Body of pancreas (tissue), 4 donors: ENCODE measurements at places on chromosomes 5 and 9. TPM values are rescaled to one million over a fixed set of nuclear protein-coding genes. Genes with fewer than 3 reads are reported as not detected.

Gene PJA2
- 67.9 TPM for total RNA-seq

Gene DDX4
- not detected for total RNA-seq

Gene ORM1
- total RNA-seq, result 43.8 TPM

Gene SHISAL2B
- total RNA-seq, result 0.99 TPM

Gene ANKRD33B
- total RNA-seq, result 2.3 TPM

Gene NADK2
- 30.1 TPM for total RNA-seq

Gene PCDHB12
- 3.4 TPM for total RNA-seq

Gene BTNL8
- total RNA-seq, result 1.0 TPM

Gene COL23A1
- not detected for total RNA-seq

Gene AJM1
- 13.2 TPM for total RNA-seq

DNA sequence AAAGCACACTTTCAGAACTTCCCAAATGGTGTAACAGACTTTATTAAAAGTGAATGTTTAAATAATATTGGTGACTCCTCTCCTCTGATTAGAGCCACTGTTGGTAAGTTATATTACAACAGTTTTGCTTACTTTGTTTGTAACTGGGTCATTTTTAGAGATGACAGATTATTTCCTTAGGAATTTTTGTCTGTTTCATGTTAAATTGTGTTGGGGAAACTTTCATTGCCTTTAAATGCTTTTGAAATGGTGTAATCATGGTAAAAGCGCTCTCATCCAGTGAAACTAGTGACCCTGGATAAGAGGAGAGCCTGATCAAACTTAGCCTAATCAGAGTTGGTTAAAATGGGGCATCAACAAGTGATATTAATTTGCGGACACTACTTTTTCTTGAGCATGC lies 39.4 kb downstream of the TNPO1 start:
- H3K36me3 ChIP-seq, result no peaks in the 10 kb centered on the region
- peaks cover 38% of the 10 kb centered on the region for H3K4me1 ChIP-seq
- no peaks in the 10 kb centered on the region for H3K27me3 ChIP-seq
- no peak overlapping the region for H3K27ac ChIP-seq
- no peak for DNase-seq

DNA sequence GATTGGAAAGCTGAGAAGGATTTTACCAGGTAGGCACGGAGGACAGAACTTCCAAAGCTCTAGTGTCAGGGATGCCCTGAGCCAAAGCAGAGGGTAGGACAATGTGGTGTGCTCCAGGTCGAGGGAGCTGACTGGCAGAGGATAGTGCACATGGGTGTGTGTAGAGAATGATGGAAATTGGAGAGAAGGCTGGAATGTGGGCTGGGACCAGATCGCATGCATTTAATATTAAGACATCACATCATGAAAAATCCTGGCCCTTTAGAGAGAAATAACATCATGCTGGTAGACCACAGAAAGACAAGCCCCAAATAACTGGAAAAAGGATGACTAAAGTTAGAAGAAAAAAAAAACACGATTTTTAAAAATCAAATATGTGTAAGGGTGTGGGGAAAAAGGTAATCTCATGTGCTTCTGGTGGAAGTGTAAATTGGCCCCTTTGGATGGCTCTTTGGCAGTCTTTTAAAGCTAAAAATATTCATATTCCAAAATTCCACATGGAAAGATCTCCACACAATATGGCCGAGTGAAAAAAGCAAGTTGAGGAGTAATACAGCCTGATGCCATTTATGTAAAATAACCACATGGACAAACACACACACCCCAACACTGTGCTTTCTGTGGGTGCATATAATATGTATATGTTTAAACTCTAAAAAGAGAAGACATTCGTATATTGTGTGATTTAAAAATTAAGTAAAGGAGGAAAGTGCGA lies 67.0 kb upstream of the TGFBR1 start:
- no peak overlapping the region for H3K4me3 ChIP-seq
- no peaks in the 10 kb centered on the region for H3K36me3 ChIP-seq
- no peak overlapping the region for H3K27ac ChIP-seq
- H3K4me1 ChIP-seq, result no peaks in the 10 kb centered on the region

DNA sequence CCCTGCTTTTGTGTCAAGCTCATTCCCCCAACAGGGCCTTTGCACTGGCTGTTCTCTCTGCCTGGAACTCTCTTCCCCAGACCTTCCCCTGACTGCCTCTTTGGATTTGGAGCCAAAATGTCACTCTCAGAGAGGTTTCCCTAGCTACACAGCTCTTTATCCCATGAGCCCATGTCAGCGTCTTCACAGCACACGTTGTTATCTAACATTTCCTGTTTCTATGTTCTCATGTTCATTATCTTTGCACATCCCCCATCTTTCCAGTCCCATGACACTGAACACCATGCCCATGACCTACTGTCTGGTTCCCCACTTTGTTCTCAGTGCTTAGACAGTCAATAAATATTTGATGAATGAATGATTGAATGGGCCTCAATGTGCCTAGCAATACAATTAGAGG lies 26.3 kb upstream of the ARSI start:
- no peak overlapping the region for H3K27ac ChIP-seq
- no peak for DNase-seq
- H3K36me3 ChIP-seq, result no peaks in the 10 kb centered on the region
- H3K27me3 ChIP-seq, result no peaks in the 10 kb centered on the region
- H3K4me1 ChIP-seq, result no peaks in the 10 kb centered on the region

GRCh38 chr9:115141612-115142011 lies 23.7 kb upstream of the TNC start:
- no peak overlapping the region for H3K27ac ChIP-seq
- H3K4me1 ChIP-seq, result no peaks in the 10 kb centered on the region
- DNase-seq, result no peak
- H3K36me3 ChIP-seq, result no peaks in the 10 kb centered on the region
- no peaks in the 10 kb centered on the region for H3K27me3 ChIP-seq

GRCh38 chr9:86757382-86757720 lies 190.0 kb downstream of the GAS1 start:
- H3K27ac ChIP-seq, result no peak overlapping the region
- H3K27me3 ChIP-seq, result no peaks in the 10 kb centered on the region
- no peak overlapping the region for H3K4me3 ChIP-seq
- DNase-seq, result no peak
- no peaks in the 10 kb centered on the region for H3K36me3 ChIP-seq

DNA sequence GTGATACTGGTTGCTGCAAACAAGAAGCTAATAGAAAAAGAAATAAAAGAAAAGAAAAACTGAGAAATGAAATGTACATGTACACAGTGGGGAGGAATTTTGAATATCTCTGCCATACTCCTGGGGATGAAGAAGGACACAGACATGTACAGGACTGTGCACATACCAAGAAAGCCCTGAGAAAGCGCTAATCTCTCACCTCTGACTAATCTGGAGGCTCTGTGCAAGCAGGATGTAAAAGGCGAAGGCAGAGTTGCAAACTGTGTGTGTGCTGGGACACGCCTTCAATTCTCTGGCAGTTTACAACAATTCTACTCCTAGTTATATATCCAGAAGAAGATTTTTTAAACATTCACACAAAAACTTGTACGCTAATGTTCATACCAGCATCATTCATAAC lies 211.4 kb downstream of the KIAA0825 start:
- no peaks in the 10 kb centered on the region for H3K4me1 ChIP-seq
- DNase-seq, result no peak
- H3K27me3 ChIP-seq, result no peaks in the 10 kb centered on the region
- H3K27ac ChIP-seq, result no peak overlapping the region
- no peak overlapping the region for H3K4me3 ChIP-seq
- no peaks in the 10 kb centered on the region for H3K36me3 ChIP-seq

DNA sequence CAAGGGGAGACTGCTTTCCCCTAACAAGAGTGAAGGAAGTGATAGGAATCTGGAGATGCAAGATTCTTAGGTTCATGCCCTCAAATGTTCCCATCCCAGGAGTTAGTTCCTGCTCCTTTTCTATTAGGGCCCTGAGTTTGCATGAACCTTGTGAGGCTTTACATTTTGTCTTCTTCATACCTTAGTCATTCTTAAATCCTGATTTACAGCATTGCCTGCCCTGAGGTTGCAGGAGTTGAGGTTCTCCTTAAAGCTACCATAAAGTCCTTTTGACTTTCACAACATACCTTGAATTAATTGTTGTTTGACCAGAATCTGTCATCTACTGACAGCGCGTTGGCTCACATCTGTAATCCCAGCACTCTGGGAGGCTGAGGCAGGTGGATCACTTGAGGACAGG lies 151.5 kb upstream of the ABCA1 start:
- no peak for DNase-seq
- no peak overlapping the region for H3K27ac ChIP-seq
- H3K4me3 ChIP-seq, result no peak overlapping the region
- no peaks in the 10 kb centered on the region for H3K4me1 ChIP-seq
- H3K27me3 ChIP-seq, result no peaks in the 10 kb centered on the region

GRCh38 chr5:59234236-59234635 lies 651.4 kb downstream of the RAB3C start:
- H3K27me3 ChIP-seq, result no peaks in the 10 kb centered on the region
- H3K4me1 ChIP-seq, result no peaks in the 10 kb centered on the region
- H3K36me3 ChIP-seq, result no peaks in the 10 kb centered on the region
- no peak overlapping the region for H3K27ac ChIP-seq
- H3K4me3 ChIP-seq, result no peak overlapping the region
- DNase-seq, result no peak

DNA sequence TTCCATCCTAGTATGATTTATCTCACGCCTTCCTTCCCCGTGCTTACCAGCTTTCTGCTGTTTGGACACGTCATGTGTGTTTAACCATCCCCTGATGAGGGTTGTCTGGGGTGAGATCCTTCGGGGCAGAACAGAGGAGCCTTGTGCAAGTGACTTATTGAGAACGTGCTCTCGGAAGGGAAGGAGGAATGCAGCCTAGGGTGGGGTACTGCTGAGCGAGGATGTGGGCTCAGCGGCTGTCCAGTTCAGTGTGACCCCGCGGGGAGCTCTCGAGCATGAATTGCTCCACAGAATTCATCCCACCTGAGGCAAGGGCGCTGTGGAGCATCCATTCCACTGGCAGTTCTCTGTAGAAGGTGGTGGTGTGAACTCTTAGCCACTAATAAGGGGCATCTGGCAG lies 4.0 kb downstream of the MYOZ3 start:
- no peaks in the 10 kb centered on the region for H3K4me1 ChIP-seq
- H3K4me3 ChIP-seq, result no peak overlapping the region
- H3K36me3 ChIP-seq, result no peaks in the 10 kb centered on the region
- DNase-seq, result no peak

- no peak overlapping the region for H3K27ac ChIP-seq
- no peaks in the 10 kb centered on the region for H3K36me3 ChIP-seq
- H3K27me3 ChIP-seq, result no peaks in the 10 kb centered on the region
- H3K4me1 ChIP-seq, result no peaks in the 10 kb centered on the region
These were observed 796.4 kb upstream of the ACO1 start for GRCh38 chr9:31588006-31588405.

- H3K36me3 ChIP-seq, result no peaks in the 10 kb centered on the region
- no peaks in the 10 kb centered on the region for H3K27me3 ChIP-seq
- no peaks in the 10 kb centered on the region for H3K4me1 ChIP-seq
- H3K4me3 ChIP-seq, result no peak overlapping the region
- no peak for DNase-seq
These were observed 517.2 kb downstream of the CAAP1 start for GRCh38 chr9:26375448-26375847.

DNA sequence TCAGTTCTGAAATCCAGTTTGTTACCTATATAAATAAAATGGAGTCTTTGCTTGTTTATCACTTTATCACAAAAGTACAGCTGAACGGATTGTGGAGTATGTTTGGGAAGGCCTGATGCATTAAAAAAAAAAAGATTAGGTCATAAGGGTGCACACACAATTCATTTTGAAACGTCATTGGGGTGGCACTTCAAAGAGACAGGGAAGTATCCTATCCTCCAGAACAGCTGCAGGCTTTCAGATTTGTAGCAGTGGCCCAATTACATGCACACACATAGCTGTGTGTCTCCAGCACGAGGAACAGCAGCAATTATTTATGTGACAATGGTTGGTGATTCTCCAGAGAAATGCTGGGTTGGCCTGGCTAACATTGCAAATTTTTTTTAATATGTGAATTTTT lies 46.8 kb upstream of the FER start:
- no peak overlapping the region for H3K27ac ChIP-seq
- no peak overlapping the region for H3K4me3 ChIP-seq
- no peaks in the 10 kb centered on the region for H3K4me1 ChIP-seq
- no peaks in the 10 kb centered on the region for H3K27me3 ChIP-seq
- no peaks in the 10 kb centered on the region for H3K36me3 ChIP-seq
- DNase-seq, result no peak

DNA sequence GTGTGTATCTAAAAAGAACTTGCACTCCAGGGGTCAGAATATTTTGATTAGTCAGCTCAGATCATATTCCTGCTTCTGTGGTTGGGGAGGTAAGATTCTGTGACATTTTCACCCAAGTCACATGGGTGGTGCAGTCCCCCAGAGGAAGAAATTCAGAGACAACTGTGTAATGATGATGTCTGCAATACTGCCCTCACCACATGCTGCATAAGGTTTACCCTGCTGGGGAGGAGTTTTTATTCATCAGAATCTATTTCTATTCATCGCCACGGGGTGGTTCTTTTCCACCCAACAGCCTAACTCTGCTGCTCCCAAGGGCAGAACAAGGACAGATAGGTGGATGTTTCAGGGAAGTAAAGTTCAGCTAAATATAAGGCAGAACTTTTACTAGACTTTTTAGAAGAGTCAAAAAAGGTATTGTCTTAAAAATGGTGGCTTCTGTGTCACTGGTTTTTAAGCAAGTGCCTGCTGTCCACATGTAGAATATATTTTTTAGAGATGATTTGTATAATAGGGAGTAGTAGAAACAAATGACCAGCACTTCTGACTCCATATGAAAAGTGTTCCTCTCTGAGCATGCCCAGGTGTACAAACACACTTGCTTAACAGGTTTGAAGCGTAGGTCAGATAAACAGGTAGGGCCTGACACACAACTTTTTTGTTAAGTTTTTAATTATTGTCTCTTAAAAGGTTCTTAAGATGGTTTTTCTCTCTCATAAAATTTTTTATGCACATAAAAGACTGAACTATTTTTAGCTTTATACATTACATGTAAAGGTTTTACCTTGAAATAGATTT lies 352.7 kb downstream of the LRRC70 start:
- no peaks in the 10 kb centered on the region for H3K4me1 ChIP-seq
- H3K27me3 ChIP-seq, result no peaks in the 10 kb centered on the region
- no peak overlapping the region for H3K27ac ChIP-seq
- H3K36me3 ChIP-seq, result no peaks in the 10 kb centered on the region
- DNase-seq, result peak; percentile 11
